ENCODE measurements at places on chromosomes 1 and 21. TPM values are rescaled to one million over a fixed set of nuclear protein-coding genes. Genes with fewer than 3 reads are reported as not detected.

The CFHR4 gene
- not detected for total RNA-seq

GRCh38 chr1:17447501-17447992, 8.1 kb upstream of the RCC2 start:
- DNase-seq: no peak

GRCh38 chr1:30878559-30878958, 30.0 kb downstream of the SDC3 start:
- DNase-seq: no peak

The HTR6 gene
- not detected for total RNA-seq

The CRYAA gene
- total RNA-seq: not detected

- DNase-seq: no peak
Measured at GRCh38 chr21:36704958-36705678, 6.2 kb downstream of the SIM2 start.

GRCh38 chr1:60049188-60049587, 24.4 kb downstream of the C1orf87 start:
- DNase-seq: no peak

GRCh38 chr1:11862890-11863289, 4.1 kb upstream of the NPPB start:
- peak; percentile 55 for DNase-seq

- DNase-seq: no peak
Measured at GRCh38 chr1:43935711-43936427, 2.3 kb downstream of the ARTN start.

GRCh38 chr1:29397256-29397590, 160.9 kb downstream of the PTPRU start:
- no peak for DNase-seq

GRCh38 chr1:115838431-115839028, 2.4 kb downstream of the NHLH2 start:
- peak; percentile 6 for DNase-seq

The PTGS2 gene
- total RNA-seq: 78.2 TPM

- DNase-seq: no peak
Measured at GRCh38 chr1:174393885-174394284, 53.9 kb upstream of the GPR52 start.

DNA sequence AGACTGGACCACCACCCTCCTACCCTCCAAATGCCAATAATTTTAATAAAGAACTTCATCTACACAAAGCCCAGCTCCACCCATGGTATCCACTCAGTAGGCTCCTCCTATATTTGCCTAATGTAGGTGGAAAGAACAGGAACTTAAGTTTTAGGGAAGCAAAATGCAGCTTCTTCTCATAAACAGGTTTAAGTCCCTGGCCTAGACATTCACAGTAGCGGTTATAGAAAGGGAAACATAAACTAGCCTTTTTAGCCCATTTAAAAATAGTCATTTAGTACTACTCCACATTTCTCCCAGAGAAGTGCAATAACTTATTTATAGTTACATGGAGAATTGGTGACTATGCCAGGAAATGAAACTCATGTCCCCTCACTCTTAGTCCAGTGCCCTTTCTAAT, 56.6 kb upstream of the CPLANE2 start:
- no peak for DNase-seq

GRCh38 chr1:209845408-209845725, 17.6 kb downstream of the UTP25 start:
- no peak for DNase-seq

DNA sequence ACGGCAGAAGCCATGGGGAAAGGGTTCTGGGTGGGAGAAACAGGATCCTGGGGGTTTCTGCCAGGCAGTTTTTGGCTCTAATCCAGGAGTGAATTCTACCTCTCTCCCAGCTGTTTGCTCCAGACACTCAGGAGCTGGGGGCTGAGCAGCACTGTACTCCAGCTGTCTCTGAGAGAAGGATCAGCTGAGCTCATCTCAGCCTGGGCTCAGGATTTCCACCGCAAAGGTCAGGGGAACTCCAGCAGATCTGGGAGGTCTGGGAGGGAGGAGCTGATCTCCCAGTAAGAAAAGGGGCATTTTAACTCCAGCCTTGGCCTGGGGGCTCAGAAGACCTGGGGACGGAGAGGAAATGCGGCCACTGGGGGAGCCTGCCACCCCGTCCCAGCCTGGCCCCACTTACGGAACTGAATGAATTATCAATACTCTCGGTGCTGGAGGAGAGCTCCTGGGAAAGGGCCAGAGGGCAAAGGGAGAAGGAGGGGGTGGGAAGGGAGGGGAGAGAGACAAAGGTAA, 17.3 kb downstream of the PI4KB start:
- DNase-seq: no peak

The SLAMF1 gene
- total RNA-seq: not detected

The GNAT2 gene
- not detected for total RNA-seq

DNA sequence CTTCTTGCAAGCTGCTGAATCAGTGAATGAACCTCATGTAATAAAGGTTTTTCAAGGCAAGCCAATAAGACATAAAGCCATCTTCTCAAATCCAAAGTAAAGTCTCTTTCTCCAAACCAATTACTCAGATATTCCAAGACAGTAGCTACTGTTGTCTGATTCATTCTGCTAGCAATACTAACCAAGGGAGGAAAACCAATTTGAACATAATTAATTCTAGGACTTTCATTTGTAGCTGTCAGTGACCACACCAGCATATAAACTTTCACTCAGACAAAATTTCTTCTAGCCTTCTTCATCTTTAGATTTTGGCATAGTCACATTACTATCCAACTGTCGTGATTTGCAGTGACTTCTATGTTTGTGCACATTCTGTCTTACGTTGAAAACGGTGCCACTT, 10.5 kb upstream of the INTS3 start:
- DNase-seq: no peak

DNA sequence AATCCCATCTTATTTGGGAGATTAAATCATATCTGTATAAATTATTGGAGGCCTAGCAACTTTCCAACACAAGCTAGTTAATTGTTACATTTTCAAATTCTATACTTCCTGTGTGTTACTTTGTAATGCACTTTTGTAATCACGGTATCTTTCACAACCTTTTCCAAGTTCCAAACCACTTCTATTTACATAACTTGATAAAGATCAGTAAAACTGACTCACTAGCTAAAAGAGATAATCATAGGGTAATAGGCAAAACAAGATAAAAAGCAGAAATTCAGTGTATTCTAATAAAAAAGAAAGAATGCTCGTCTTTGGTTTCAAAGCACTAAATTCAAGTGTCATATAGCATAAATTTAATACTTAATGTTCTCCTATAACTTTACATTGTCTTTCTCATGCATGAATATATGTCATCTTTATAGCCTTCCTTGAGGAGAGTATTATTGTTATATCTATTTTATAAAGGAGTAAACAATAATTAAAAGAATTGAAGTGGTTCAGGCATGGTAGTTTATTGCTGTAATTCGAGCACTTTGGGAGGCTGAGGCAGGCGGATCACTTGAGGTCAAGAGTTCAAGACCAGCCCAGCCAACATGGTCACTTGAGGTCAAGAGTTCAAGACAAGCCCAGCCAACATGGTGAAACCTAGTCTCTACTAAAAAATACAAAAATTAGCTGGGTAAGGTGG, 66.4 kb downstream of the RGS13 start:
- DNase-seq: peak; percentile 21

Measured in Calu3 (cell line).